GM13976 (cell line): ENCODE measurements at places on chromosomes 5 and 9.

GRCh38 chr9:4590430-4591122 lies 71.5 kb upstream of the PLPP6 start:
- no peak for DNase-seq

DNA sequence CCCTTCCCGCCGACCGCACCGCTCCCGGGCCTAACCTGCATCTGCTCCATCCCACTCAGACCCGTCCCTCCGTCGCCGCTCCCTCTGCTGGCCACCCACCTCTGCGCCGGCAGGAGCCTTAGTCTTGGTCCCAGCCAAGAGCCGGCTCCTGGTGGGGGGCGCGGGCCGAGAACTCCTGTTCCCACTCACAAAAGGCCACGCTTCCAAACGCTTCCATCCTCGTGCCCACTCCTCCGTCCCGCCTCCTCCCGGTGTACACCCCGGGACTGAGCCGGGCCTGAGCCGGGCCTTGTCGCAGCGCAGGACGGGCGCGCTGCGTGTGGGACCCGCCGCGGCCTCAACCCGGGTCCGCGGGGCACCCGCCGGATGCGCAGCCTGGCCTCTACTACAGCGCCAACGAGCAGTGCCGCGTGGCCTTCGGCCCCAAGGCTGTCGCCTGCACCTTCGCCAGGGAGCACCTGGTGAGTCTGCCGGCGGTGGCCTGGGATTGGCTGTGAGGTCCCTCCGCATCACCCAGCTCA lies 7.5 kb downstream of the ADAMTS13 start:
- peak; percentile 78 for DNase-seq

- no peak for DNase-seq
Observed at GRCh38 chr5:3006961-3007551, 255.6 kb upstream of the IRX2 start.

DNA sequence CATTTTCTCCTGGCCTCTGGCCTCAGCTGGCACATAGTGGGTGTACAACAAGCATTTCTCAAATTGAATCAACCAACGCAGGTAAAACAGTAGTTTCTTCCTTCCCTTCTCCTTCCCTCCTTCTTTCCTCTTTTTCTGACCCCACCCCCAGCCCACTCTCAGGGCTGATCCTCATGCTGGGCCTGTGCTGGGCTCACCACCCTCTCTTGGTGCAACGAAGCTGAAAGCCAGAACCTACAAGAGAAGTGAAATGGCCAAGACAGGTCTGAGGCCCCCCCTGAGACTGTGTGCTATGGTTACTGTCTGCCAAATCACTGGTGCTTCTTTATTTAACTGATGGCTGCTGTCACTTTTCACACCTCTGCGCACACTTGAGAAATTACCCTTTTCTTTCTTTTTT lies 53.0 kb upstream of the BOD1 start:
- DNase-seq, result no peak

DNA sequence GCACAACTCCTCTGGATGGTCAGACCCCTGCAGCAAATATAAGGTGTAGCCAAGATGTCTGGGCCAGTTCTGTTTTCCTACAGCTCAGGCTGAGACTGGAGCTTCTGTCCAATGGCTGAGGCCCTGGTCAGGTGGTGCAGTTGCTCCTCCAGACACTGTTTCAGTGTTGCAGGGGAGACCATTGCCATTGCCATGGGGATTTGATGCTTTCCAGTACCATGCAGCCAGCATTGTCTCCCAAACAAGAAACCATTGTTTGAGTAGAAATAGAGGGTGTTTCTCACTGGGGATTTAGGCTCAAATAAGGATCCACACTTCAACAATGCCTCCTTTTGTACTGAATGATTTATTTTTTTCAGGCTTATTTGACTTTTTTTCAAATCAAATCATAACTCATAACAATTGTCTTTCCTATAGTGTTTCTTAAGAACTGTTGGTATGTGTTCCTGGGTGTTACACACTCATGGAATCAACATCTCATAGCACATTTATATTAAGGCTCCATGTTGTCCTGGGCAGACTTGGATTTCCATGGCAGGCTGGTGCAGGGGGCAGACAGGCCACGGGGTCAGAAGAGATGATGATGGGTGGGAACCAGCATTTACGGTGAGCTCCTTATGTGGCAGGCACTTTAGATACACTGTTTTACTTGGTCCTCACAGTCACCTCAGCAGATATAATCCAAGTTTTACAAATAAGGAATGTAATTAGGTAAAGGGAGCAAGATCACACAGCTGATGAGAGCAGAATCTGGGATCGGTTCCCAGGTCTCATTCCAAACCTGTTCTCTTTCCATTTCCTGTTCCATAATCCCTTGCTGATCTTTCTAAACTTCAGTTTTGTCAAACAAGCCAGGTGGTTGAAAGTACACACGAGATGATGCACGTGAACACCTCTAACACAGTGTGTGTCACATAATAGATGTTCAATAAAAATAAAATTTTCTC lies 95.9 kb upstream of the GNAQ start:
- DNase-seq, result no peak

- no peak for DNase-seq
Observed at GRCh38 chr5:156812959-156813358, 37.1 kb upstream of the PPP1R2B start.

DNA sequence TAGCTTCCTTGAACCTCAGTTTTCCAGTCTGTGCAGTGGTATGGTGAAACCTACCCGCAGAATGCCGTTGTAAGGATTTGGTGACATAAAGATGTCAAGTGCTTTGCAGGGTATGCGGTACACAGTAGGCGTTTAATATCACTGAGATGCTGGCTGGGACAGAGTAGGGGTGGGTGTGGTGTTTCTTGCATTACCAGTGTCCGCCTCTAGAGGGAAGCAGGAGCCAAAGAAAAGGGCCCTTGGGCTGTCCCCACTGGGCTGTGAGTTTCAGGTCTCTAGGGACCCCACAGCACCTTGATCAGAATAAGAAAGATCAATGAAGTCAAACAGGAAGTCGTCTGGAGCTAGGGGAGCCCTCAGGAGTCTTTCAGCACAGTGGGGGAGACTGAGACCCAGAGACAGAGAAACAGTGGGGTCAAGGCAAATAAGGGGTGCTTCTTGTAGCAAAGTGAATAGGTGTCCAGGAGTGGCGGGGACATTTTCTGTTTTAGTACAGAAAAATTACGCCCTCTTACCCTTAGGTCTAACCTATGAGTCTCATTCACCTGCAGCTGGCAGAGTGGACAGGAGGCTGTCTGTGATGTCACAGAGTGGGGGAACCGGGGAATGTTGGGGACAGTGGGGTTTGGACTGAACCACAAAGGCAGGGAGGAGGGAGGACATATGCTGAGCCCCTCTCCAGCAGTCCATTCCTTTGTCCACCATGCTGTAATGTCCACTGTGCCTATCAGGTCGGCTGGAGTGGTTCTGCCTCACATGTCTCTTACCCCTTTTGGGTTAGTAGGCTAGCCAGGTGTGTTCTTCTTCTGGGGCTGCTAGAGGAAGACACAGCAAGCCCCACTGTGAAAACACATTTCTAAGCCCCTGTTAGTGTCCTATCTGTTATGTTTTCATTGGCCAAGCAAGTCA lies 4.7 kb upstream of the TEX53 start:
- peak; percentile 81 for DNase-seq

DNA sequence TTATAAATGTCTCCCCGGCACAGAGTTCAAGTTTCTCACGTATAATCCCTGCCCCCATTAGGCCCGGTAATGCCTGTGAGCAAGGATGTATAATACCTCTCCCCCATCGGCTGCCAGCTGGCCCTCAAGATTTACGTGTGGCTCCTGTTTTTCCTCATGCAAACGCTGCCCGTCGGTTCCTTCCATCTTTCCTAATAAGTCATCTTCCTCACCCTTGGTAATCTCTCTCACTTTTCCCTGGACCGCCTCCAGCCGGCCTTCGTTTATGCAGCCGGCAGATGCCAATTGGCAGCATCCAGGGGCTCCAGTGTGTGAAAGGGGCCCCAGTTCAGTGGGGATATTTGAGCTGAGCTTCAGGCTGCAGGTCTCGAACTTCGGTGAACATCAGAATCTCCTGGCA lies 86.5 kb upstream of the NEURL1B start:
- no peak for DNase-seq

- DNase-seq, result no peak
Observed at GRCh38 chr5:142597546-142598337, 88.1 kb downstream of the FGF1 start.

- DNase-seq, result no peak
Observed at GRCh38 chr9:32004431-32005076, 379.9 kb upstream of the ACO1 start.

GRCh38 chr5:16565118-16565517 lies 51.7 kb downstream of the RETREG1 start:
- DNase-seq, result no peak

- DNase-seq, result no peak
Observed at GRCh38 chr5:119083679-119084078, 12.8 kb downstream of the DMXL1 start.

DNA sequence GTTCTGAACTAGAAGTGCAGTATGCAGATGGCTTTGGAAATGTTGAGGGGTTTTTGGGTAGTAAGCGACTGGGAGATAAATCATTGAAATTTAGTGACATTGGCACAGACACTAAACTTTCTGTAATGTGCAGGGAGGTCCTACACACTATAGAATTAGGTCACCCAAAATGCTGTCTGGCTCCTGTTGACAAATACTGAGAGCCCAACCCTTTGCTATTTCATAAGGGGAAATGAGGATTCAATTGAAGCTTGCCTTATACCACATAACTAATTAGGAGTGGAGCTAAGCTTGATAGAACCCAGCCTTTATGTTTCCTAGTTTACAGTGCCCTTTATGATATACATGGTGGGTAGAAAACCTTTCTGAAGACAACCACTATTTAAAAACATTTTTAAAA lies 22.6 kb downstream of the HMGXB3 start:
- no peak for DNase-seq

- no peak for DNase-seq
Observed at GRCh38 chr5:180283026-180283615, 8.8 kb downstream of the MAPK9 start.

GRCh38 chr5:113575074-113575473 lies 61.6 kb downstream of the YTHDC2 start:
- no peak for DNase-seq

DNA sequence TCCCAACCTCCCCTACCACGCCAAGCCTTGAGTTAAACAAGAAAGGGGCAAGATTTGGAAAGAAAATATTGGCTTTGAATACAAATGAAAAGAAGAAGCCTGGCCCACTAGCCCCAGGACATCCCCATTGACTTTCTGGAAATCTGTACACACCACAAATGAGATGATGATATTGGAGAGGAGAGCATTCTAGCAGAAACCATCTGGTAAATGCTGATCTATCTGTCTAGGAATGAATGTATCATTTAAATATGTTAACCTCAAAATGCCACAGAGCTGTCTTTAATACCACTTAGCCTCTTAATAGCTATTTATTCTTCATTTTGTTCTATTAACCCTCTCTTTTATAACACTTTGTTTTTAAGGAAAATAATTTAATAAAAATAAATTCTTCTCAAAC lies 270.2 kb upstream of the PDE4D start:
- no peak for DNase-seq

DNA sequence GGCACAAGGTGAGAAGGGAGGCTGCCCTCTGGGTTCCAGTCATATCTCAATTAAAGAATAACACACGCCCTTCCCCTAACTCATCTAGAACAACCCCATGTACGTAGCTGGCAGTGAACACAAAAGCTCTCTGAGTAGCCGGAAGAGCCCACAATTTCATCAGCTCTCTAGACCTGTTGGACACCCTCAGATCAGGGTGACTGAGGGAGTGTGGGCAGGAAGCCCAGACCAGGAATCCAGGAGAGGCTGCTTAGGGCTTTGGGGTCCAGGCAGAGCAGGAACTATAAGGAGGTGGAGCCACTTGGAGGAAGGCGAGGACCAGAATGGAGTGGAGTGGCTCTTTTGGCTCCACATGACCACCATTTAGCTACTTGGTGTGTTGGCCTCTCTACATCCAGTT lies 237.4 kb downstream of the NR3C1 start:
- DNase-seq, result no peak

GRCh38 chr9:2018764-2019558 lies 3.8 kb downstream of the SMARCA2 start:
- no peak for DNase-seq

DNA sequence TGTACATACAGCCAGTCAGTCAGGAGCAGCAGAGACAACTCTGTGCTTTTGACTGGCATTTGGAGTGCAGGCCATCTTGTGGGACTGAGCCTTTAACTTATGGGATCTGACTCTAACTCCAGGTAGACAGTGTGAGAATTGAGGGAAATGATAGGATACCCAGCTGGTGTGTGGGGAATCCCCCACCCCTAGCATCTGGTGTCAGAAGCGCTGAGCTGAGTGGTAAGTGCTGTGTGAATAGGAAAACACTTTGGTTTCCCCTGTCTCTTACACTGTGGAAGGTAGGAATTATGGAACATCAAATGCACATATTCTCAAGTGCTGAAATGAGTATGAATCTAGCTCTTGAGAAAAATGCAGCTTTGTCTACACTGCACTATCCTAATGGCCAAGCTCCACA lies 43.9 kb downstream of the CCDC125 start:
- DNase-seq, result no peak

DNA sequence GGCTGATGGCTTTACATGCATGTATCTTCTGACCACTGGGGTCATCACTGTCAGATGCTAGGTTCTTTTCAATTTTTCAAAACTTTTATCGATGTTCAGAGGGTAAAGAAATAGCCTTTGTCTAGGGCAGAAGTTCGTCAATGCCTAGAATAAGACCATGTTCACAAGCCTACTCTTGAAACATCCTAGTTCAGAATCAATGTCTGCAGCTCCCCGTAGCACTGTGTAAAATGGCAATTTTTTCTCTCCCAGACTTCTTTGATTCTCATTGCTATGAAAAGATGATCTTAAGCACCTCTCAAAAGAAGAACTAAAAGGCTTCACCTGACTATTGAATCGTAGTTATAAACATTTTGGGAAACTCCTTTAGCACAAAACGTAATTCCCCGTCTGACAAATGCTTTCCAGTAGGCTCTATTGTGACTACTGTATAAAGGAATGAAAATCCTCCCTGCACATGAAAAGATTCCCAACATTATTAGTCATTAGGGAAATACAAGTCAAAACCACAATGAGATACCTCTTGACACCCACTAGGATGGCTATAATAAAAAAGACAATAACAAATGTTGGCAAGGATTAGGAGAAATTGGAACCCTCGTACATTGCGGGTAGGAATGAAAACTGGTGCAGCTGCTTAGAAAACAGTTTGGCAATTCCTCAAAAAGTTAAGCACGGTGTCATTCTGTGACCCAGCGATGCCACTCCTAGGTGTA lies 263.5 kb downstream of the ARHGAP26 start:
- DNase-seq, result no peak

GRCh38 chr5:150500328-150500841 lies 7.5 kb upstream of the NDST1 start:
- DNase-seq, result no peak

DNA sequence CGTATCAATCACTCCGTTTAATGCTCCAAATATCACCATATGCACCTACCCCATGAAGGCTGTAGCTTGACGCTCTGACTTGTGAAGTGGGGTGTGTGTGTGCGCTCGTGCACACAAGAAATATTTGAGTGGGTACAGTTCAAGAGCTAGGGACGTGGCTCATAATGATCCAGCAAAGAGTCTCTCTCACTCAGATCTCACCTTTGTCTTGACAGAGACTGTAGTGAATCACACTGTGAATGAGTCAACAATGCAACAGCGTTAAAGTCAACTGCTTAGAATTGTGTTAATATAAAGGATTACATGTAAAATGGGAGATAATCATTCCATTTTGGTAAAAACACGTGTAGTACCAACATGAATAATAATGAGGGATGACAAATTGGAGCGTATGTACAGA lies 119.4 kb downstream of the MED27 start:
- DNase-seq, result no peak
